ENCODE measurements at places on chromosomes 1 and 21.

DNA sequence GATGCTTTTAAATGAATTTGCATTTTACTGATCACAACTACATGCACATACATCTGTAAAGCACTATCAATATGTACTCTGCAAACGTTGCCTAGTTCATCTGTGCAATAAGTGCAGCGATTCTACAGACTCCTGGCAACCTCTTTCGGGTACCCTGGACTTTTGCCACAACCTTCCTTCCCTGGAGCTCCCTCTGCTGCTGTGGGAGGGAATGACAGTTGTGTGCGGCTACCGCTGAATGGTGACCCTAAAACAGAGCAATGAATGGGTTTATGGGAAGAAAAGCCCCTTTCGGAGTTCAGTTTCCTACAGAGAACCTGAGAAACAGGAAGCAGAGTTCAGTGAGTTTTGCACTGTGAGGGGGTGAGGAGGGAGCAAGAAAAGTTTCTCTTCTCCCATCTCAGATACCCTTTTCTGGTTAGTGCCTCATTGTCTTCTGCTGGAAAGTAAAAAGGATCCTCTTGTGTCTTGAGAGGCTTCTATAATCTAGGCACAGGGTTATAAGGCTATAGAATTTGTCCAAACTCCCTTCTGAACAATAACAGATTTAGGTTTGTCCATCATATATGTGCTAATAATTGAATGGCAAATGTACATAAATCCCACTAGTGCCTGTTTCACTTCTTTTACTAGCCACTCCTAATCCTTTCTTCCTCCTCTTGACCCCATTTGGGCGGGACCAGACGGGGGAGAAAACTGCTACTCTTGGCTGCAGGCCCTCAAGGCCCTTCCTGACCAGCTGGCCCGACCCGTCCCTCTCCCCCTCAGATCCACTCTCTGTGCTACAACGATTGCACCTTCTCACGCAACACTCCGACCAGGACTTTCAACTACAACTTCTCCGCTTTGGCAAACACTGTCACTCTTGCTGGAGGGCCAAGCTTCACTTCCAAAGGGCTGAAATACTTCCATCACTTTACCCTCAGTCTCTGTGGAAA lies 19.8 kb upstream of the SARS1 start:
- DNase-seq = peak; percentile 35

DNA sequence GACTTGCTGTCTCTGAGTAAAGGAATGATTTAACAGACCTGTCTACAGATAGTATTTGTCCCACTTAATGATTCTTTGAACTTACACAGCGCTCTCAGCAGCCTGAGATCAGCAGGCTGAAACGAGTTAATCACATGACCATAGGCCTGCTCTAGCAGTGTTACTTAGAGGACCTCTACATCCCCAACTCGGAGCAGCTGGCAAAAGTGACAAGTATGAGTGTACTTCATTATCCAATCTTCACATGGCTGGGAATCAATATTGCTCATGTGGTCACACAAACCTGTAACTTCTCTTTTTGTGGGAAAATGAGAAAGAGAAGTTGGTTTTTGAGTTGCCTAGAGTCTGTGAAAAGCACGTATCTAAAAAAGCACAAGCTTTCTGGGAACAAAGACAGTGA lies 11.4 kb upstream of the ATP13A2 start:
- DNase-seq = no peak

DNA sequence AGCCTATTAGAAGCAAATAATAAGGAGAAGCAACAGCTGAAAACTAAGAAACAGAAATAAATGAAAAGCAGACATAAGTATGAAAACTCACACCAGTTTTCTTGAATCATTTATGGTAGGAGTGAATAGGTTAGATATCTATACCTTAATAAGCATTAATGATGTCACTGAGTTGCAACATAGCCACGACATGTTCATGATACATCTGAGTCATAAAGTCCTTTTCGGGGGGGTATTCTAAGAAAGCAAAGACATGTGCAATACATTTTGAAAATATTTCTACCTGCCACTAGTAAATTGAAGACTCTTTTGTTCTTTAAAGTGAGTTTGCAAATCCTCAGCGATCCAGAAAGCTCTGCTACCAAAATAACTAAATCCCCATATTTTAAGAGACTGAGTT lies 7.2 kb downstream of the CD34 start:
- no peak for DNase-seq

DNA sequence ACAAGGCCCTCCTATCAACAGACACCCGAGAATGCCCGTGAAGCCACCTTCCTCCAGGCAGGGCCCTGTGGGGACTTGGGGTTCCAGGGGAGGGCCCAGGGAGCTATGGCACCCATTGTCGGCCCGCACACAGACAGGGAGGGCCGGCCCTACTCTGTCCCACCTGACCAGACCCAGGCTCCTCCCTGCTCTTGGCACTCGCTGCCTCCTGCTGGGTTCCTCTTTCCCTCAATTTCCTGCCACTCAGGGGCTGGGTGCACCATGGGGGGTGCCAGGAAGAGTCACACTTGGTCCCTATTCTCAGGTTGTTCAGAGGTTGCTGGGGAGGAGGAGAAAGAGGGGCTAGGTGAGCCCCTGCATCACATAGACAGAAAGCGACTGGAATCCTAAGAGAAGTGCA lies 8.0 kb upstream of the OXCT2 start:
- DNase-seq = peak; percentile 59

GRCh38 chr1:82116105-82116504 lies 315.4 kb downstream of the ADGRL2 start:
- DNase-seq = no peak

- no peak for DNase-seq
Observed at GRCh38 chr1:209556162-209556690, 27.3 kb upstream of the CAMK1G start.

- no peak for DNase-seq
Observed at GRCh38 chr1:3457910-3458883, 3.7 kb downstream of the ARHGEF16 start.

- DNase-seq = no peak
Observed at GRCh38 chr1:180614730-180615129, 17.1 kb upstream of the XPR1 start.

DNA sequence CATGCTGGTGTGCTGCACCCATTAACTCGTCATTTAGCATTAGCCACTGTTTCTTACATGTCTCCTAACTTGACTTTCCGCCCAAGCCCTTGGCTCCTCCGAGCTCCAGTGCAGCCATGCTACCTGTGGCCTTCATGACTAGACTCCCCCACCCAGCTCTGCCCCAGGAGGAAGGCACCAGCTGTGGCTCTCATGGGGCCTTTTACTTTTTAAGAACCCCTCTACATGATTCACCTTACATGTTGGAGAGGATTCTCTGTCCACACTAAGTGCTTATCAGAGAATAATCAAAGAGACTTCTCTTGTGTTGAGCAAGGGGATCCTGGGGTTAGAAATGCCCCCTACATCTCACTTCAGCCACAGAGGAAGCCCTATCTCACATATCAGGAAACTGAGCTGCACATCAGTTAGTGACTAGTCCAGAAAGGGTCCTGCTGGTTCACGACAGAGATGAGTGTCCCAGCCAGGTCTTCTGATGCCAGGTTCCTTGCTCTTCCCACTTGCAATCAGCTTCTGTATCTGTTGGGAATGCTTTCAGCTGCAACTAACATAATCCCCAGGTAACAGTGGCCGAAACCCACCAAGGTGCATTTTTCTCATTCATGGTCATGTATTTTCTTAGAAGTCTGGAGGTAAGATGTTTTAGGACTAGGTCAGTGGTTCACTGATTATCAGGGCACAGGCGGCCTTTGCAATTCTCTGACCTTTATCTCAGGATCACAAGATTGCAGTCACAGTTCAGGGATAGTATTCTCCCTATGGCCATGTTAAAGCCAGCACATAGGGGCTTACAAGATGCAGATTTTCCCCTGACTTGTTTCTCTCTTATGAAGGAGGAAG lies 45.9 kb downstream of the KLHDC7A start:
- peak; percentile 11 for DNase-seq
